M059J (cell line): ENCODE measurements at places on chromosomes 11 and 22.

- DNase-seq: no peak
These were observed 22.1 kb downstream of the LRFN4 start for GRCh38 chr11:66879000-66879399.

DNA sequence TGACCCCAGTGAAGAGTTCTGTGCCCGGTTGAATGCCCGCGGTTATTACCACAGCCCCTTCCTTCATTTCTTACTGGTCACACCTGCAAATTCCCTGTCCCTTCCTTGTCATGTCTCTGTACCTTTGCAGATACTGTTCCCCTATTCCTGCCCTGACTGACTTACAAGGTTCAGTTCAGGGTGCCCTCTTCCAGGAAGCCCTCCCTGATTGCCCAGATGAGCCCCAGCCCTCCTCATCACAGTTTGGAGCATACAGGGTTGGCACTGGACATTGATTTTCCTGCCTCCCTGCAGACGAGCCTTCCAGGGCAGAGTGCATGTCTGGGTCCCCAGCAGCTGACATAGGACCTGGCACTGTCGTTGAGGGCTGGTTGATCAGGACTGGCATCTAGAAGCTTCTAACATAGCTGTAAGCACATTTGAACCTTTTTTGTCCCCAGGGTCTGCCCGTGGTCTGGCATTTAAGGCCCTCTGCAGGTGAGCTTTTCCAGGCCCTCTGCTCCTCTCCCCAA lies 70.4 kb upstream of the SHISAL1 start:
- DNase-seq: no peak

DNA sequence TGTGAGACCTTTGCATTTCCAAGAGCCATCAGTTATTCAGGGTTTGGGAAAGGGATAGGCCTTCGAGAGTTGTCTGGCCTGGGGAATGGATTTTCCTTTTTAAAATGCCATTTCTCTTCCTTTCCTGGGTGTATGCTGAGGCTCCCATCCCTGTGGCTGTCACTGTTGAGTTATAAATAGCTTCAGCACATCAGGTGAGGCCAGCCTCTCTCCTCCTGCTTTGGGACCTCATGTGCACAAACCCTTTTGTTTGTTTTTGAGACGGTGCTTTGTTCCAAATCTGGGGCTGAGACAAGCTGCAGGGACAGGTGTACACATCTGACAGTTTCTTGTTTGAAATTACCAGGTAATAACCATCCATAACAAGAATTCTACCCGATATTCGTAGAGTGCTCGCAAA lies 1.3 kb downstream of the TEF start:
- no peak for DNase-seq

DNA sequence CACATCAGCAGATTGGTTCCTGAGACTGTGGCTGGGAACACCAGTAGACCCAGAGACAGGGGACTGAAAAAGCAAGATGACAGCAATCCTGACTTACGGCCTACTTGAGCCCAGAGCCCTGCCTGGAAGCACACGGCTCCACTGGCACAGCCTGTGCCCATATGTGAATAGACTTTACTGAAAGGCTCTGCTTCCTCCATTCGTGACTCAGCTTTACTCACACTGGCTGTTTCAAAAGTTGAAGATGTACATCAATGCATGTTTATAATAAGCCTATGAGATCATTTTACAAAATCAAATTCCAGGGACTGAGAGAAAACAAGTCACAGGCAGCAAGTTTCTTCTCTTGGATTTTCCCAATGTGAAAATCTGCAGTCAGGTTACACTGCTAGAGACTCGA lies 134.6 kb upstream of the TEAD1 start:
- DNase-seq: peak; percentile 85

GRCh38 chr11:126415669-126416420 lies 60.4 kb downstream of the ST3GAL4 start:
- DNase-seq: no peak

DNA sequence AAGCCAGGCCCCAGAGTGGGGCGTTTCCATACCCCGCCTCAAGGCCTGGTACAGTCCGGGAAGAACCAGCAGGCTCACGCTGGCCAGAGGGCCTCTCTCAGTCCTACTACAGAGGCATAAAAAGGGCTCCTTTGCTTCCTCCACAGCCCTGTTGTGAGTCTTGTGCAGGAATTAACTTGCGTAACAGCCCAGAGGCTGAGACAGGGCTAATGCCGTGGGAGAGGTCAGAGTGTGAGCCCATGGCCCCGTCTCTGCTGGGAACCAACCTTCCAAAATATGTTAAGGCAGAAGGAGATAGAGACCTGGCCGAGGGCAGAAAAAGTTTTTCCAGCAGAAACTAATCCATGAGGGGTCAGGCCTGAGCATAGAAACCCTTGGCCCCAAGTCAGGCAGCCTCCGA lies 19.9 kb upstream of the TMEM184B start:
- no peak for DNase-seq

GRCh38 chr22:24685531-24686190 lies 82.7 kb downstream of the GGT1 start:
- DNase-seq: no peak

- DNase-seq: no peak
These were observed 46.1 kb downstream of the MYH9 start for GRCh38 chr22:36341640-36342041.

GRCh38 chr11:100232006-100232405 lies 455.1 kb upstream of the ARHGAP42 start:
- DNase-seq: no peak

DNA sequence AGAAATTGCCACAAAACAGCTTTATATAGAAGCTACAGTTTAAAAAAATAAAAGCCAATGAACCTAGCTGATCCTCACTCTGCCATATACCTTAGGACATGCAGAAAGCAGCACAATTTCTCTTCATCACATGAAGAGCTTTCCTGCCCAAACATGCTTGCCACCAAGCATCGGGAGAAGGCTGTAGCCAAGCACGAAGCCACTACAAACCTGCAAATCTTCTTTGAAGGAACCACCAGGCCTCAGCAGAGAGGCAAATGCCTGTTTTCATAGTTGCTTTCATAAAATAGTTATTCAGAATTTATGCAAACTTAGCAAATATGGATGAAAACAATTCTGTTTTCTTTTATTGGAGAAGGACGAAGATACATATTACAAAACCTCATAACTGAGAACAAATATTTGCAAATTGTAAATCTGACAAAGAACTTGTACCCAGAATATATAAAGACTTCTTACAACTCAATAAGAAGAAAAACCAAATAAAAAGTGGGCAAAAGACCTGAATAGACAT lies 100.3 kb downstream of the RBFOX2 start:
- DNase-seq: no peak

- DNase-seq: peak; percentile 99
These were observed 45.5 kb downstream of the ADM start for GRCh38 chr11:10350334-10350733.

DNA sequence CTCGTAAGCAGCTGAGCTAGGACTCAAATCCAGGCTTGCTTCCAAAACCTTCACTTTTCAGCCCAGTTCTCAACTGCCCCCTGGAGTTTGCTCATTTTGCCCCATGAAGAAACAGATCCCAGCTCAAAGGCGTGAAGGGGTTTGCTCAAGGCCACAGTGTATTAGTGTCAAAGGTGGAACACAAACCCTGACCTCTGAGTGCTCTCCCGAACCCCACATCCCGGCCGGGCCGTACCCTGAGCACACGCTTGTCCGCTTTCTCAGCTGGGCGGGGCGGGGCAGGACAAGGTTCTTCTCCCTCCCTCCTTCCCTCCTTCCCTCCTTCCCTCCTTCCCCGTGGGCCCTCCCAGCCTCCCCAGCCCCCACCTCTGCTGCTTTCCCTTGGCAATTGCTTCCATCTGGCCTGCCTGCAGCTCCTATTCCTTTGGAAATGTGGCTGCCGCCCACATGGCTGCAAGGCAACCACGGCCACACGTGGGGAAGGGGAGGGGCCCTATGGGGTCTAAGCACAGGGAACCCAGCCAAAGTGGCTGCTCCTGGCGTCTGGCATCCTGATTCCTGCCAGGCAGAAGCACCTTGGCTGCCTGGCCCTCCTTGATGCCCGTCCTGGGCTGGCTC lies 4.1 kb downstream of the ST3GAL4 start:
- no peak for DNase-seq

DNA sequence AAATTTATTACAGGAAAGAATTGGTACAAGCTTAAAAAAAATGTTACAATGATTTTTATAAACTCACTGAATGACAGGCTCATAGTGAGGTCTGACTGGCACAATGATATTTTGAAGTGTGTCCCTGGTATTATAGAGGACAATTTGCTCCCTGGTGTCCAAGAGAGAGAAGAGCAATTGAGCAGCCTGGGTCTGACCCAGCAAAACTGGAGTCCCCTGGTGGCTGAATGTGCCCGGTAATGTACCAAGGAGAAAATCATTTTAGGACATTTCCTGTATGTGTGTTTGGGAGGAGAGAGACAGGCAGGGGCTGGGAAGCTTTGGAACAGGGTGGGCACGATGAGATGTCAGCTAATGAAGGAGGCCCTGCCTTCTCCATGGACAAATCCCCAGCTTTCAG lies 125.3 kb downstream of the APOL5 start:
- DNase-seq: peak; percentile 65

GRCh38 chr11:27444801-27445215 lies 27.8 kb downstream of the LGR4 start:
- no peak for DNase-seq

- no peak for DNase-seq
These were observed 2.8 kb downstream of the MTNR1B start for GRCh38 chr11:92972248-92972647.

DNA sequence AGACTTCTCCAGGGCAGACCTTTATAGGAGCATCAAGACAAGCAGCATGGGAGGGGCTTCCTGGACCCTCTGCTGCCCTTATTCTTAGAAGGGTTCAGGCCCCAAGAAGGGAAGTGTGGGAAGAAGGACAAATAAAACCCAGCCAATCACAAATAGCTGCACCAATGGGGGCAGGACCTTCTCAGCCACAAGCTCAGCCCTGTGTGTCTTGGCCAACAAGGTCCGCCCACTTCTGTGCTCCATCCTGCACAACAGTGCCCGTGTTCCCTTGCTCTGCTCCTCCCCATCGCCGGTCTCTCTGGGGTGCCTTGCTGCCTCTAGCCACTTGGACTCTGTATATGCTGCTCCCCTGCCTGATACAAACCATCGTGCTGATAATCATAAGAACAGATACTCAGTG lies 86.1 kb downstream of the NAT10 start:
- no peak for DNase-seq

GRCh38 chr11:3341298-3341697 lies 37.6 kb downstream of the ZNF195 start:
- peak; percentile 20 for DNase-seq

DNA sequence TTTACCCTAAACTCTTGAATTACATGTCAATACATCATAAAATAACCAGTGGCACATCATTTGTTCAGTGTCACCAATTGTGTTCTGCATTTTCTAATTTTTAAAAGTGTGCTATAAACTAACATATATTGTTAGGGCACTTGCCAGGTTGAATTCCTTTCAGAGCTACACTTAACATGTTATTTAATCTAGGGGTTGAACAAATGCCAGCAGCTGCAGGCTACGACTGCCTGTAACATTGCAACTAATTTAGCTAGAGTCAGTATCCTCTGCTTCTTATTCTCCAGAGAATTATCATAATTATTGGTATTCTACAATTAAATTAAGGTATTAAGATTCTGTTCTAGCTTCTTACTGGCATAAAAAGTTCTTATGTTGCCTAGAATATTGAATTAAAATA lies 46.4 kb upstream of the ARHGAP42 start:
- no peak for DNase-seq

GRCh38 chr11:17699147-17700114 lies 19.9 kb upstream of the MYOD1 start:
- DNase-seq: peak; percentile 37

GRCh38 chr11:92819830-92820229 lies 149.6 kb upstream of the MTNR1B start:
- DNase-seq: no peak
